ENCODE measurements at places on chromosomes 6 and 20. TPM values are rescaled to one million over a fixed set of nuclear protein-coding genes. Genes with fewer than 3 reads are reported as not detected.

The CPXM1 gene
- total RNA-seq: 0.71 TPM

The GRM1 gene
- total RNA-seq: not detected

The ULBP2 gene
- total RNA-seq: 0.51 TPM

The RNF182 gene
- not detected for total RNA-seq
